ENCODE measurements at places on chromosomes 2 and 18. TPM values are rescaled to one million over a fixed set of nuclear protein-coding genes. Genes with fewer than 3 reads are reported as not detected.

GRCh38 chr2:149894760-149895159 lies 307.2 kb upstream of the MMADHC start:
- DNase-seq, result no peak

Gene TRAPPC12
- polyA plus RNA-seq, result 101 TPM

GRCh38 chr2:212975333-212975732 lies 176.1 kb downstream of the IKZF2 start:
- DNase-seq, result no peak

GRCh38 chr2:151983221-151983620 lies 115.6 kb downstream of the CACNB4 start:
- no peak for DNase-seq

GRCh38 chr2:6958616-6959235 lies 41.5 kb downstream of the RNF144A start:
- DNase-seq, result no peak

Gene VWC2L
- not detected for polyA plus RNA-seq

Gene GPR39
- polyA plus RNA-seq, result 4.8 TPM

Measured in left lung (tissue), 14 donors.